ENCODE measurements at places on chromosomes 11 and 22. TPM values are rescaled to one million over a fixed set of nuclear protein-coding genes. Genes with fewer than 3 reads are reported as not detected.

DNA sequence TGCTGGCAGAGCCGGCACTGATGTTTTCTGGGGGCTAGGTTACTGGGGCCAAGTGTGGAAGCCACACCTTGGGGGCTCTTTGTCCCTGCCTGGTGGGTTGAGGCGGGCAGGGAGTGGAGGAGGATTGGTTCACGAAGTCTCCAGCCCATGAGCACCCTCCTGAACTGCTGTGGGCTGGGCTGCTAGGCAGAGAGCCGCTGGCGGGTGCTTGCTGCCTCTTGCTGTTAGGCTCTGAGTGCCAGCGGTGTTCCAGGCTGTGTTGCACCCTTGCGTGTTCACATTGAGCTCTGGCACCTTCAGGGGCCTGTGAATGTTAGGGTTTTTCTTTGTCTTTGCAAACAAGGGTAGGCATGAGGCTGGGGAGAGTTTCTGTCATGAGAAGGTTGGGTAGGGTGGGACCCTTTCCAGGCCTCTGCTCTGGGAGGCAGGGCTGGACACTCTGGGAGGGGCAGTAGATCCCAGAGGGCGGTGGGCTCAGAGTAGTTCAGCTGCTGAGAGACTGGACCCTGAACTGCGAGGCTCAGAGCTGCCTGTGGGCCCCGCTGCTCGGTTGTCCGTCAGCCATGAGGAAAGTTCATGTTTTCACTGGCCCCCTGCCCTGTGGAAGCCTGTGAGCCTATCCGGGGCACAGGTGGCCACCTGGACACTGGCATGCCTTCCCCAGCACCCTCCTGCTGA lies 24.0 kb upstream of the TMEM191C start:
- no peak overlapping the region for H3K4me3 ChIP-seq
- H3K4me1 ChIP-seq, result no peaks in the 10 kb centered on the region
- H3K27ac ChIP-seq, result no peak overlapping the region
- H3K27me3 ChIP-seq, result no peaks in the 10 kb centered on the region
- peak; percentile 72 for DNase-seq
- H3K36me3 ChIP-seq, result no peaks in the 10 kb centered on the region

DNA sequence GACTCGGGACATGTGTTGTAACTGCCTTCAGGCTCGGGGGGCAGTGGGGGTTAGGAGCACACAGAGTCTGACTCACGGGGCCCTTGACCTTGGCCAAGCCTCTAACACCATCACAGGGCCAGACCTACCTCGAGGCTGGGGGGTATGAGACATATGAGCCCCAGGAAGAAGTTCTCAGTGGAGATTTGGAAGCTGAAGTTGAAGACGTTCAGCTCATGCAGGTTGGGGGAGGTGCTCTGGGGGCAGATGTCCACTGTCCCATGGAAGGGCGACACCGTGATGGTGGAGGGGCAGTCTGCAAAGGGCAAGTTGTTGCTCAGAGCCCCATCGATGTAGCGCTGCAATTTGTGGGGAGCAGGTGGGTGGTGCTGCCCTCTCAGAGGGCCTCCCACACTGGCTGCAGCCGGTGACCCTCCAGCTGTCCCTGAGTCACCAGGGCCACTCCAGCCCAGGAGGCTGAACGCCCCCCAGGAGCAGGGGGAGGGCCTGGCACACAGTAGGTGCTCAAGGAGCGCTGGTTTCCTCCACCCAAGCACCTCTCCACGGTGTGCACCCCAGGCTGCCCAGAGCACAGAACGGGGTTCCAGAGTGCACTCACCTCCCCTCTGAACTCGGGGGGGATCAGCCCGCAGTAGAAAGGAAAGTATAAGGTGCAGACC lies 2.5 kb downstream of the PNPLA5 start:
- H3K27ac ChIP-seq, result no peak overlapping the region
- no peaks in the 10 kb centered on the region for H3K27me3 ChIP-seq

- H3K36me3 ChIP-seq, result no peaks in the 10 kb centered on the region
- no peak overlapping the region for H3K27ac ChIP-seq
- no peak overlapping the region for H3K4me3 ChIP-seq
Observed at GRCh38 chr11:123258877-123259276, 63.8 kb upstream of the CLMP start.

DNA sequence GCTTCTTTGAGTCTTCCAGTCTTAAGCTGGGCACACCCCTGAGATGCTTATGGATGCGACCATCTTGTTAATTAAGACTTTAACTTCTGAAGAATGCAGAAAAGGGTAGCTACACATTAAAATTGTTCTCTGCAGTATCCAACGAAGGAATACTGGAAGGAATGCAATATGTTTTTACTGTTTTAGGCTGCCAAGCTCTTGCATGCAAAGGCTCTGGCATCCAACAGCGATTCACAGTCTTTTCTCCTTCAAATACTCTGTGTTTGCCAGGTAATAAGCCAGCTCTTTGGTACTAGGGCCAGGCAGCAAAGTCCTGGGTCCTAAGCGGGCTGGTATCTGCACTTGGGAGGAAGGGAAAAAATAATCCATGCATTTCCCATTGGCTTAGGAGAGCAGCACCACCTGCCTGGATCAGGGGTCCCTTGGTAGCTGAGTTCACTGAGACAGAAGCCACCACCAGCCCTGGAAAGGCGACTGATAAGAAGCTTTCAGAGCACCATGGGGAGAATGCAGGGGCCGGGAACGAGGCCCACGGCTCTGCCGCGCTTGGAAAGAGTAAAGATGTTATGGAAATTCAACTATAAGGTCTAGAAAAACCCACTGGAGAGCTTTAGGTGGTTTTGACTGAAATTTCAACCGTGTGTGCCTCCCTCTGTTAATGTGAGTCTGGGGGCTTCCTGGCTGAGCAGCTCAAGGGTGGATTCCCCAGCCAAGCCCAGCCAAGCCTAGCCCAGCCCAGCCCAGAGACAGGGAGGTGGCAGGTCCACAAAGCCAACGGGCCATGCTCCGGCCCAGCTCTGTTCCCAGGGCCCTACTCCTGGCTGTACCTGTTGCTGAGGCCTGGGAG lies 67.0 kb upstream of the CCND1 start:
- H3K27me3 ChIP-seq, result no peaks in the 10 kb centered on the region
- no peak overlapping the region for H3K27ac ChIP-seq
- DNase-seq, result no peak

Gene C11orf16
- total RNA-seq, result not detected

Gene MPZL3
- 2.7 TPM for total RNA-seq

Gene C11orf91
- not detected for total RNA-seq

Data from aorta (tissue), 5 donors.